ENCODE measurements at places on chromosomes 7 and 10.

GRCh38 chr7:116815041-116815440 is 47.3 kb upstream of the CAPZA2 start:
- DNase-seq: no peak

GRCh38 chr10:93478873-93479272 is 3.3 kb downstream of the MYOF start:
- no peak for DNase-seq

- no peak for DNase-seq
Observed at GRCh38 chr10:133455196-133455595, 1.5 kb downstream of the SCART1 start.

DNA sequence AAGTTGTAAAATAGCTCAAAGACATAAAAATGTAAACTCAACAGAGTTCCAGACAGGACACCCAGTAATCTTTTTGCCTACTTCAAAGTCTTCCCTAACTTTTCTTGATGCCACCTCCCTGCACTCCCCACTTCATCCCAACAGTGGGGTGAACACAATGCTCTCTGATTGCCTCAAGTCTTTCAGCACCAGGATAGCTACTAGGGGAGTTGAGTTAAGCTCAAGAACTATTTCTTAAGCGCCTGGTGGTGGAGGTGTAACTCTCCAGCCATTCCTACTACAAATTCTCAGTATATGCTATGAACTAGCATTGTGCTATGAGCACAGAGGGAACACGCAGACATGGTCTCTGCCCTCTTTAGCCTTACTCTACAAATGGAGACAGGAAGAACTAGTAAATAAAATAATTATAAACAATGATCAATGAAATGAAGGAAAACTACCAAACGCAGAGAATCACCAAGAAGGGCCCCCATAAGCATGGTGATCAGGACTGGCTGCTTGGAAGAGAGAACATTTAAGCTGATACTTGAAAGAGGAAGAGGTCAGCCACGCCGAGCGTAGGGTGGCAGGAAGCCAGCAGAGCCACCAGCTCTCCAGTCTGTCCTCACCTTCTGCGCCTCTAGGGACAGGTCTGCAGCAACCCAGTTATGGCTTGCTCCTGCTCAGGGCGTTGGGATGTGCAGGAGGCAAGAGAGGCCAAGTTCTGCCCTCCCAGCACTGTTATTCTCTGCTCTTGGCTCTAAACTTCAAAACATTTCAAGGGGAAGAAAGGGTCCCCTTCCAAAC is 16.7 kb upstream of the FRA10AC1 start:
- DNase-seq: no peak

GRCh38 chr10:70258216-70258615 is 25.0 kb upstream of the PPA1 start:
- DNase-seq: no peak

GRCh38 chr7:120041798-120042197 is 231.2 kb upstream of the KCND2 start:
- DNase-seq: no peak

- DNase-seq: no peak
Observed at GRCh38 chr10:44068716-44069482, 316.0 kb downstream of the CXCL12 start.

- DNase-seq: no peak
Observed at GRCh38 chr7:134073276-134073675, 53.9 kb upstream of the LRGUK start.

GRCh38 chr7:98641646-98642500 is 24.8 kb downstream of the NPTX2 start:
- no peak for DNase-seq

DNA sequence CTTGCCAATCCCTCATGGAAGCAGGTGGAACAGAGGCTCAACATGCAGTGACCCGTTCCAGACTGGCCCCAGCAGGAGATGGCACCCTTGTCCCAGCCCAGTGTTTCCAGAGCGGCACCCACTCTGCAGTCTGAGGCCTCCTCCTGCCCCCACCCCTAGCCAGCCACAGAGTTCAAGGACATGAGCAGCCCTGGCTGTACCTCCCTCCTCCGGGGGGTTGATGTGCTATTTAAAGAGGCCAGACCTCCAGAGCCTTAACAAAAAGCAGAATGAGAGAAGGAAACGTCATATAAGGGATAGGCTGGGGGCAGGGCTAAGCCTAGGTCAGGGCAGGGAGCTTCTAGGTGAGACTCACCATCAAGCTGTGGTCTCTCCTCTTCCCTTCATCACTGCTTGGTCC is 115.7 kb upstream of the NANOS1 start:
- DNase-seq: no peak

DNA sequence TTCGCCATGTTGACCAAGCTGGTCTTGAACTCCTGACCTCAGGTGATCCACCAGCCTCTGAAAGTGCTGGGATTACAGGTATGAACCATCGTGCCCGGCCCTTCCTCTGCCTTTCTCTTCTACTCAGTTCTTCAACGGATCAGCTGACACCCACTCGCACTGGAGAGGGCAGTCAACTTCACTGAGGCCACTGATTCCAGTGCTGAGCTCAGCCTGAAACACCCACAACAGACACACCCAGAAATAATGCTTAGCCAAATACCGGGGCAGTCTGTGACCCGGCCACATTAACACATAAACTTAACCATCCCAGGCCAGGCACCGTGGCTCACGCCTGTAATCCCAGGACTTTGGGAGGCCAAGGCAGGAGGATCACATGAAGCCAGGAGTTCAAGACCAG is 119.3 kb upstream of the CHST15 start:
- DNase-seq: no peak

DNA sequence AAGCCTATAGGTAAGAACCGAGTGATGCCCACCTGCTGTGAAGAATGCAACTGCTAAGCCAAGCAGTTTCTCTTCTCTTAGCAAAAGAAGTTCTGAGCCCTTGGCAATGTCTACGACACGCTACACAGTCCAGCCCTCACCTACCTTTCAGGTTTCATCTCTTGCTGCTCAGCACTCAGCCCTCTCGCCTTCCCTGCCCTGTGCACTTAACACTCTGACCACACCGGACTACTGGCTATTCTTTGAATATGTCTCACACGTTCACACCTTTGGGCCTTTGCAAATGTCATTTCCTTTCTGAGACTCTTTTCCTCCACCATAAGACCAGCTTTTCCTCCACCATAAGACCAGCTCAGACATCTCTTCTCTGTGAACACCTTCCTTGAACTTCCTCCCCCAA is 67.0 kb upstream of the ITGB1 start:
- no peak for DNase-seq

Data from activated CD4-positive, alpha-beta T cell treated with anti-CD3 and anti-CD28 coated beads, Interleukin-2, amount 50 U/mL, for 4 hours (primary cell).